CD4-positive, alpha-beta T cell treated with Interleukin-6 at 100 ng/mL for 8 hours (primary cell): ENCODE measurements at places on chromosomes 7 and 10.

- DNase-seq, result no peak
Measured at GRCh38 chr7:1531979-1532455, 1.5 kb downstream of the MAFK start.

DNA sequence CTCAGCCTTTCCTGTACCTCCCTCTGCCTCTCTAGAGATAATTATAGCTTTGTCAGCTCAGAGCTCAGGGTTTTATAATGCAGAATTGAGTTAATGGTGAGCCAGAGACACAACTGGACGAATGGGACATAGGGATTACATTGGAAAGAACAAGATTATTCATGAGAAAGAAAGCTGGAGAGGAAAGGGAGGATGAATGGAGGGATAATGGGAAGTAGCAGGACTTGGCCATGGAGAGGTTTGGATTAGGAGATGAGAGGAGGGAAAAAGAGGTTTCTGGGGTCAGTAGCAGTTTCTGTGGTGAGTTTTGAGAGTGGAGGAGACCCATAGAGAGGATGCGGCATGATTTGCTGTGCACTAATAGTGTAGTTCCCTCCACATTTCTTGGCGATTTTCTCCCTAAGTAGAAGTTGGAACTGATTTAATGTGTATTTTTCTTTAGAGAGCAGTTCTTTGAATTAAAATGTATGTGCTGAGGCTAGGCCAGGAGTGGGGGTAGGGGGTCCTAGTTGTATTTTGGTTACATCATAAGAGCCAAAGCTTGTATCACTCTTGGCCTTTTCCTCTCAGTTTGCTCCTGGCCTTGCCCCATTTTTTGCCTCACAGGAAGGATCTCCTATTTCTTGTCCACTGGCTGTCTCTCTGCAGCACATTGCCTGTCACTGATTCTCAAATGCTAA lies 107.4 kb downstream of the MKX start:
- DNase-seq, result no peak

DNA sequence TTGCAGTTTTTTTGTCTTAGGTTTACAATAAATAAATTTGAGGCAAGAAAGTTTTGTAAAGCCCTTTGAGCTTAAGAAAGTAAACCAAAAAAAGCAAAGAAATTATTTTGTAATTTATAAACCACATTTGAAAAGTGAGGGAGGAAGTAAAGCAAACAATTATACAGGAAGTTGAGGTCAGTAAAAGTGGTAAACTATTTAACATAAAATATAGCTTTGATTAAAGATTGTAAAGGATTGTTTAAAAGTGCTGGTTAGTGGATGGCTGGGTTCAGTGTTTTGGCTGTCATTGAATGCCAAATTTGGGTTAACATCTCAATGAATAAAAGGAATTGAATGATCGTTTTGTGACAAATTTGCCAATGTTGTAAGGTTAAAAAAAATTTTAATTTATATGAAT lies 9.9 kb downstream of the SOSTDC1 start:
- no peak for DNase-seq

- DNase-seq, result no peak
Measured at GRCh38 chr7:35705932-35706461, 11.1 kb upstream of the HERPUD2 start.

- peak; percentile 44 for DNase-seq
Measured at GRCh38 chr7:134458341-134458805, 527 bp downstream of the AKR1B1 start.

GRCh38 chr10:88491314-88491713 lies 91.8 kb downstream of the RNLS start:
- DNase-seq, result no peak

- DNase-seq, result no peak
Measured at GRCh38 chr7:21054427-21055112, 267.9 kb upstream of the SP8 start.

- no peak for DNase-seq
Measured at GRCh38 chr7:48466713-48467112, 295.5 kb downstream of the ABCA13 start.

GRCh38 chr7:117025891-117026290 lies 72.6 kb downstream of the ST7 start:
- DNase-seq, result no peak

DNA sequence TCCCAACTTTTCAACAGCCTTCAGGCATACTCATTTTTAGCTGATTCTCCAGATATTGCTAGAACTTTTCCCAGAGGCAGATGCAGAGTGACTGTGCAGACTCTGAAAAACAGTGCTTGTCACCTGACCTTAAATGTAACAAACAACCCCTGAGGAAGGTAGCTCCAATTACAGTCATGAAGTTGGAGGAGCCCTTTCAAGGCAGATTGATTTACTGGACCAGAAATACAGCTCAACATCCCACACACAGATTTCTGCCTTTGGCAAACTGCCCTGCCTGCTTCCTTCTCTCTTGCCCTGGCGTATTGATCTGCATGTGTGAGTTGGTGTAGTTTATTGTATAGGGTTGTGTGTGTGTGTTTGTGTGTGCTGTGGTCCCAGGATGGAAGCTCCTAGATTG lies 38.5 kb downstream of the PYROXD2 start:
- DNase-seq, result no peak

- no peak for DNase-seq
Measured at GRCh38 chr10:8584666-8585065, 530.2 kb downstream of the GATA3 start.

DNA sequence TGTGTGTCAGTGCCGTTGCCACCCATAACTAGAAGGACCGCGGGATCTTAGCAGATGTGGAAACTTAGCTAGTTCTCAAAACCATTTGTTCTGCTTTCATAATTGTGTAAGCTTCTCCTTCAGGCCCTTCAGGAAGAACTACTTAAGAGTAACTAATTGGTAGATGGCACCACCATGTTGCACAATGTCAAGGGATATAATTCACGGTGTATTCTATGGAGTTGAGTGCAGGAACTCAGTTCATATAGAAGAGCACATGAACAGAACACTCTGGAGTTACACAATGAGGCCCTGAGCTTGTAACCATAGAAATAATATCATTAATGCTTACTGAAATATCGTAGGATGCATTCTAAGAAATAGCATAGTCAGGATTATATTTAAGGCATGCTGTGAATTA lies 126.5 kb upstream of the GAD2 start:
- DNase-seq, result no peak

GRCh38 chr7:3464900-3465622 lies 164.0 kb downstream of the SDK1 start:
- peak; percentile 34 for DNase-seq

- no peak for DNase-seq
Measured at GRCh38 chr10:2619916-2620315, 447.4 kb upstream of the PFKP start.

GRCh38 chr7:97167176-97167575 lies 49.7 kb downstream of the SDHAF3 start:
- no peak for DNase-seq

DNA sequence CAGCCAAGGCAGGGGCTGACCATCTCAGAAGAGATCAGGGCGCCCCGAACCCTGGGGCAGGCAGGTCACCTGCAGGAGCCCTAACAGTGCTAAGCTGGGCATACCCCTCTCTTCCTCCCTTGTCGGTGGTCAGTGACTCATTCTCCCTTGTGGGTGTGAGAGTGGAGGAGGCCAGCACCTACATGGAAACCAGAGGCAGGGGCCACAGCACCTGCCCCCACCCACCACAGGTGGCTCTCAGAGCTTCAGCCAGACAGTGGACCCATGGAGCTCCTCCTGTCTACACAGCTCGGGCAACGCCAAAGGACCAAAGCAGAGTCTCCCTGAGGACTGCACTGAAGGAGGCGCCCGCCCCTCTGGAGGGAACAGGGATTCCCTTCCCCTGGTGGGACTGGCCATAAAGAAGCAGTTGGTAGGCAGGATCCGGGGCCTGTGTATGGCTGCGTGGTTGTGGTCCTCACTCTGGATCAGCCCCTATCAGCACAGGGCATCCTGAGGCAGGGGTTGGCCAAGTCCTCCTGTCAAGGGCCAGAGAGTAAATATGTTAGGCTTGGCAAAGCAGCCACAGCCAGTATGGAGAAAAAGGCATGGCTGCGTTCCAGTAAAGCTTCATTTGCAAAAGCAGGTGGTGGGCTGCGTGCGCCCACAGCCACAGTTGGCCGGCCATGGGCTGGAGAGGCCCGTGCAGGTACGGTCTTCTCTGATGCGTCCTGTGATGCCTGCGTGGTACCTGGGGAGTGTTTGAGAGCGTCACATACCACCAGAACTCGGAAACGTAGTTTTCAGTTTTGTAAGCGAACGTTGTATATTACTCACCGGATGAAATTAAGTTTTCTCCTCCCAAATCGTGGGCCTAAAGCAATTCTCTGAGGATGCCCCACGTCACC lies 198.2 kb downstream of the EBF3 start:
- no peak for DNase-seq

- DNase-seq, result no peak
Measured at GRCh38 chr7:47759056-47759706, 177.3 kb upstream of the TNS3 start.

DNA sequence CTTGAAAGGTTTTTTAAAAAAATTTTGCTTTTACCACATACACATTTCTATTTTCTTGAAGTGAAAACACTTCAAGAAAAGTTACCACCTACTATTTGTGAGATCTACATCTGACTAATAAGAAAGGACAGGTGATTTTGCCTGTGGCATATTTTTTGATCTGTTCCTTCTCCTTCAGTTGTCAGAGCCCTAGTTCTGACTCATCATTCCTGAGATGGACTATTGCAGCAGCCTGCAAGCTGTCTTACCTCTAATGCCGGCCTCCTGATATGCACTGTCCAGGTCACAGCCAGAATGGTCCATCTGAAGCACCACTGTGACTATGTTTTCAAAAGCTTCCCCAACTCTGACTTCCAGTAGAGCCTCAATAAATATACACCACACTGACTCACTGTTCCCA lies 28.2 kb upstream of the ANK3 start:
- no peak for DNase-seq

DNA sequence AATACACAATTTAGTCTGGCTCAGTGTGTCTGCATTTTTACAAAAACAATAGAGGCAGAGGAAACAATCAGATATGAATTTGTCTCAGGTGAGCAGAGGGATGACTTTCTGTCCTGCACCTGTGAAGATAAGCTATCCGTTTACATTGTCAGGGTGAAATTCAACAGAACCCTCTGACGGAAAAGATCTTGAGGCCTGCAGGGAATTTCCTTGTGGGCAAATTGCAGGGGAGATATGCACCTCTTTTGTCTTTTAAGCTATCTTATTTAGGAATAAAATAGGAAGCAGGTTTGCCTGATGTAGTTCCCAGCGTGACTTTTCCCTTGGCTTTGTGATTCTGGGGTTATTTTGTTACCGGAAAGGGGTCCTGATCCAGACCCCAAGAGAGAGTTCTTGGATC lies 325.1 kb downstream of the GALNT17 start:
- DNase-seq, result no peak

DNA sequence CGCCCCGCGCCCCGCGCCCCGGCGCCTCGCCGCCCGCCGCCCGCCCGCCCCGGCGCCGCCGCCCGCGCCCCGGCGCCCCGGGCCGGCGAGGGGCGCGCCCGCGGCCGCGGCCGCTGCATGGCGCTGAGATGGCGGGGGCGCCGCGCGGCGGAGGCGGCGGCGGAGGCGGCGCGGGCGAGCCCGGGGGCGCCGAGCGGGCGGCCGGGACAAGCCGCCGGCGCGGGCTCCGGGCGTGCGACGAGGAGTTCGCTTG lies 174 bp downstream of the ADCY1 start:
- no peak for DNase-seq

DNA sequence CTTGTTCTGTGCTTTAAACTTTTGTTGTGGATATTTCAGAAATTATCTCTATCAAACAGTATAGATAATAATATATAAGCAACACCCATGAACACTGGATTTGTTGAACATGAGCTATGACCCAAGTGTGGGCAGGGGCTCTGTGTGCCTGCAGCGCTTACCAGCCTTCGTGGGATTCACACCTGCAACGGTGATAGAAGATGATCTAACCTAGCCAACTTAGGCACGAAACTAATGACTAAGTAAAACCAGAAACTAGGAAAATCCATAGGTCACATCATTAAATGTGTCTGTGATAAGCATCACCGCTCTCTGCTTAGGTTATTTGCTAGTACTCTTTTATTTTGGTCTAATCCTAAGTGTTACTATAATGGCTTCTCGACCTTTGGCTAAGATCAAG lies 18.0 kb downstream of the SPAG6 start:
- no peak for DNase-seq

DNA sequence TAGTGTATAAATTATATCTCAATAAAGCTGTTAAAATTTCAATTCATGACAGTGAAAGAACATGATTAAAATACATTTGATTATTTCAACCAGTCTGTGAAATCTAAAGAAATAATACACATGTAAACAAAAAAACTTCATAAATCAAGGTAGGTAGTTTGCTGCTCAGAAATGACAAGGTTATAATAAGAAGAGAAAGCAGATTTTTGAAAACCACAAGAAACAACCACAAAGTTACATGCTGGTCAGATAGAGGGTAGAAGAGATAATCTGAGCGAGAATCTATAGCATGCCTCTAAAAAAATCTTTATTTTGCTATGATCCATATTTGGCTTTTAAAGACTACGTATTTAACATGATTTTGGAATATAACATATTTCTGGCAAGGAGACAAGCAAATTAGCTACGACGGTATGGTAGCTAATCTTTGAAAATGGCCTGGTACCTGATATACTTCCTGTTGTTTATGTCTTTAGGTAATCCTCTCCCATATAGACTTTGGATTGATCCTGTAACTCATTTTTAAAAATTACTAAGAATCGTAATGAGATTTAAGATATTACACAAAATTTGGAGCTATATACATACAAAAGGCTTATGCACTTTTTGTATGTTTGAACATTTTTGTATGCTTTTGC lies 23.5 kb upstream of the VCL start:
- DNase-seq, result peak; percentile 15

- no peak for DNase-seq
Measured at GRCh38 chr7:157602581-157602980, 265.8 kb downstream of the DNAJB6 start.

GRCh38 chr10:36221101-36221500 lies 579.0 kb upstream of the FZD8 start:
- no peak for DNase-seq

DNA sequence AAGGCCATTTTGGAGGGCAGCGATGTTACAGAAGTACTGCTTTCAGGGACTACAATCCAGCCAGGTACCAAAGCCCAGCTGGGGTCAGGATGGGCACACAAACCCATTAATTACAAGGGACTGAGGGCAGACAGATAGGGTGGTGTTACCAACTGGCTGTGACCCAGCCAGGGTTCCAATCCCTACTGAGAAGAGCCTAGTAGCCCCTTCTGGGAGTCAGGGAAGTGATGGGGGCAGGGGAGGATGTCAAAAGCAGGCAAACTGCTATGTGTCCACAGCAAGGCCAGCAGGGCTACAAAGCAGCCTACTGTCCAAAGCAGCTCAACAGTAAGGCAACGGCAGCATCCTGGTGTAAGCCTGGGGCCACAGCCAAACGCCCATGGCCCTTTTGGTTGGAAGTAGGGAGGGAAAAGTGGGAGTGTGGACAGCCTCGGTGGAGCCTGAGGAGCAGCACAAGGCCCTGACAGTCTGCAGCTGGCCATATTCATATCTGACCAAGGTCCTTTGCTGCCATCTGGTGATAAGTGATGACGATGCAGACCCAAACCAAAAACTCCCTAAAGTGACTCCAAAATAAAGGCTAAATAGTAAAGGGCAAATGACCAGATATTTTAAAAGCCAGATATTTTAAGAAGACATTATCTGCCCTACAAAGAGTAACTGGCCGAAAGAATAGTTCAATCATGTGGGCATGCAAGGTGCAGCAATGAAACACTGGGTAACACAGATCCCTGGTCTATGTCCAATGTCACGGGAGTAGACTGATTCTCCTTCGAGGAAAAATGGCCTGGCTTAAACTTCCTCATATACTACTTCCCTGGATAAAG lies 56.9 kb downstream of the XPNPEP1 start:
- no peak for DNase-seq

GRCh38 chr7:29197916-29198315 lies 3.3 kb downstream of the CHN2 start:
- DNase-seq, result no peak
